ENCODE measurements at places on chromosomes 12 and 14.

- no peak for DNase-seq
These were observed 84.4 kb upstream of the NEDD1 start for GRCh38 chr12:96822641-96823040.

DNA sequence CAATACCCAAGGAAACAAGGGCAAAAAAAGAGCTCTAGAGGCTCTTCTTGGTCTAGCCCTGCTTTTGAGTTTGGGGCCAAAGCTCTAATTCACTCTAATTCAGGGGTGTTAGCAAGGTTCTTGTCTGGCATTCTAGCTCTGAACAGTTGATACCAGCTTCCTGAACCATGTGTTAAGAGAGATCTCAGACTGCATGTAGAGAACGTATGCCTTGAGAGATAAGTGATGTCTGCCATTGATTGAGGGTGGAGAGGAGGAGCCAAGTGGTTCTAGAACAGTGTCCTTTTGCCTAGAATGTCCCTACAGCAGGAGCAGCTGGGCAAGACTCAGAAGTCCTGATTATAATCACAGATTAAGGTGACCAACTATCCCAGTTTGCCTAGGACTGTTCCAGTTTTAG lies 18.2 kb upstream of the POC1B start:
- no peak for DNase-seq

DNA sequence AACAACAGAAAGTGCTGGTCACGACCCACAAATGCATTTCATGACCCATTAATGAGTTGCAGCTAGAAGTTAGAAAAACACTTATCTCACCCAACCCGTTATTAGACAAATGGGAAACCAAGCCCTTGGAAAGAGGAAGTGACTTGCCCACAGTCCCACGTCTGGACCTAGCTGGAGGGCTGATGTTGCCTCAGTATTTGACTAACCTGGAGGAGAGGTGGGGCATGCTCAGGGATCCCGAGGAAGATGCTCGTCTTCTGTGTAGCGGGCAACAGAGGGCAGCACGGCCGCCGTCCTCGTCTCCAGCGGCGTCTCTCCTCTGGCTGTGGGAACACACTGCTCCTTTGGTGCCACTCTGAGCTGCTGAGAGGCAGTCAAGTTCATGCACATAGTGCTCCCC lies 12.7 kb downstream of the CCND2 start:
- DNase-seq, result no peak

- no peak for DNase-seq
These were observed 19.5 kb upstream of the CRACR2A start for GRCh38 chr12:3772380-3772779.

DNA sequence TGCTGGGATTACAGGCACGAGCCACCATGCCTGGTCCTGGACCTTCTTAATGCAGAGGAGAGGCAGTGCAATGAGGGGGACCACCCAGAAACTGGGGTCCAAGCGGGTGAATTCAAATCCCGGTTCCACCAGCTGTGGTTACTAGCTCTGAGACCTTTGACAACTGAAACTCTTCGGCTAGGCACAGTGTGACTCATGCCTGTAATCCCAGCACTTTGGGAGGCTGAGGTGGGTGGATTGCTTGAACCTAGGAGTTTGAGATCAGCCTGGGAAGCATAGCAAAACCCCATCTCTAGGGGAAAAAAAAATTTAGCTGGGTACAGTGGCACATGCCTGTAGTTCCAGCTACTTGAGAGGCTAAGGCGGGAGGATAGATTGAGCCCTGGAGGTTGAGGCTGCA lies 5.0 kb upstream of the CD4 start:
- DNase-seq, result no peak

DNA sequence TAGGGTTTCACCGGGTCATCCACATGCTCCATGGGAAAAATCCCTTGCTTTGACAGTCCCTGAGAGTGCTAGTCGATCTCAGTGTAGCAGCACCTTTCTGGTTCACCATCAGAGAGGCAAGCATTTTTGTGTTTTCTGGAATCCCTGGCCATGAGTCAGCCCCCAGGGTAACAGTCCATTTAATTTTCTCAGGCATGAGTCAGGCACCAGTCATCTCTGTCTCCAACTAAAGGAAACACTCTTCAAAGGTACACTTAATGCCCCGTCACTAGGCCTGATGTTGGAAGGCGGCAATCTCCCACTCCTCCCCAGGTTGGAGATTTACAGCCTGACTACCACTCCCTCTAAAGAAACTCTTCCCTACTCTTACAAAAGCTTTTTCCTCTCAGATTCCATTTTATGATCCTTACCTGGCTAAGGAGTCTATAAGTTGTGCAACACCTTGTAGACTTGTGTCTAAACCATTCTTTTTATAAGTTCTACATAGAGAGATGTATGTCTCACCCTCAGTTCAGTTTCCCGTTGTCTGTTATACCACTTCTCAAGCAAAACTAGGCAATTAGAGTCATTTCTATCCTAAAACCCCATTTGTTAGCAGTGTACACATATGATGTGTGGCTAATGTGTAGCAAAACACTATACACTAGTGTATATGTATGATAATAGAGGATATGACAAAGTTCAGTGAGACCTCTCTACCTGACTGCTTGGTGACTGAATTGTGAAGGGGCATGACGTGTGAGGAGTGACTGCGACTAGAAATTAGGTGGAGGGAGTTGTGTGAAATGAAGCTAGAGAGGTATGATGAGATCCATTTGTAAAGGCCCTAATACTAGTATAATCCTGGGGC lies 24.6 kb downstream of the TMEM19 start:
- no peak for DNase-seq

DNA sequence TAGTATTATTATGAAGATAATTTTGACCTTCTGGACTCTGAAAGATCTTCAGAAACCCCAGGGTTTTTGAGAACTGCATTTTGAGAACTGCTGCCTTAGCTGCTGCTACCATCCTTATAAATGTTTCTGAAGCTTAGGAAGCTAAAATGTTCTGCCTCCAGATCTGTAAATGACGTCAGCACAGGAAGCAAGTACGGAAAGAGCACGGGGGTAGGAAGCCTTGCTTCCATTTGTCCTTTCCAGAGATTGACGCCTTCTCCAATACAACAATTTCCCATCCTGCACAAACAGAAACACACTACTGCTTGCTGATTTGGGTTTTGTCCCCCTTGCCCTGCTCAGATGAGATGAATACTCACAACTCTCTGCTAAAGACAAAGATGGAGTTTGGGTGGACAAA lies 17.9 kb downstream of the RAD52 start:
- DNase-seq, result no peak

- peak; percentile 48 for DNase-seq
These were observed 78.7 kb downstream of the LRRC74A start for GRCh38 chr14:76904740-76905569.

DNA sequence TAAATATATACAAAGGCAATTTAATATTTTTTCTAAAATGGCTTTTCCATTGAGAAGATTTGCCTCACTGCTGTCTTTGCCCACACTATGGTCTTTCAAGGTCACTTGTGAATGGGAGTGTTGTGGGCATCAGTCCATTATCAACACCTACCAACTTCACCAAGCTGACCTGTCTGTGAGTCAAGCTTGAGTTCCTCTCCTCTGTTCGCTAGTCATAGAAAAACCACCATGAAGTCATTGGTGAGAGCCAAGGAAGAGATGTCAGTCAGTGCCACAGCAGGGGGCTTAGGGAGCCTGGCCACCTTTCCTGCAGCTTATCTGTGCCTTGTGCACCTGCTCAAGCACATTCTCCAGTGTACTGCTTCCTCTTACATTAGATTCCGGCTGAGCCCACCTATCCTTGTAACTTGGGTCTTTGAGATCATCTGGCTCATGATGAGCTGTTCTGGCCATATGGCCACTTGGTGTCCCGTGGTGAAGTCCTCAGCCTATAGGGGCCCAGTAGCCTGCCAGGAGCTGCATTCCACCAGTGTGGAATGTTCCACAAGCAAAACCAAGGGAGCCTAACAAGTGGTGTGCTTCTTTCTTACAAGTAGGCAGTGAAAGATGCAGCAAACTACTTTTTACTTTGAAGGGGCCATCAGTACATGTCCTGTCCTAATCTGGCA lies 80.8 kb upstream of the C12orf71 start:
- DNase-seq, result no peak

DNA sequence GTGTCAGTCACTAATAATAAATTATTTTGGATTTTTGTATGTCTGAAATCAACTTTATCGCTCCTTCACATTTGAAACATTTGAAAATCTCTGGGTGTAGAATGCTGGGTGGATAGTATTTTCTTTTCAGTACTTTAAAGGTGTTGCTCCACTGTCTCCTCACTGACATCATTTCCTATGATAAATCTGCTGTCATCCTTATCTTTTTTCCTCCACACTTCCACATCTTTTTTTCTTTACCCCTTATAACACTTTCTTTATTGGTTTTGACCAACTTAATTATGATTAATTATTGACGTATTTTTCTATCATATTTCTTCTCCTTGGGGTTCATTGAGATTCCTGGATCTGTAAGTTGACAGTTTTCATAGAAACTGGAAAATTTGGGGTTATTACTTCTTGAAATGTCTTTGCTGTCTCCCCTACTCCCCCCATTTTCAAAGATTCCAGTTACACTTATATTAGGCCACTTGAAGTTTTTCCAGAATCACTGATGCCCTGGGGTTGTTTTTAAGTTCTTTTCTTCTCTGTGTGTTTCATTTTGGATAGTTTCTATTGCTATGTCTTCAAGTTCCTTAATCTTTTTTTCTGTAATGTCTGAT lies 177.5 kb upstream of the DIO3 start:
- DNase-seq, result no peak

- no peak for DNase-seq
These were observed 144.0 kb upstream of the FBXO33 start for GRCh38 chr14:39576258-39576657.

DNA sequence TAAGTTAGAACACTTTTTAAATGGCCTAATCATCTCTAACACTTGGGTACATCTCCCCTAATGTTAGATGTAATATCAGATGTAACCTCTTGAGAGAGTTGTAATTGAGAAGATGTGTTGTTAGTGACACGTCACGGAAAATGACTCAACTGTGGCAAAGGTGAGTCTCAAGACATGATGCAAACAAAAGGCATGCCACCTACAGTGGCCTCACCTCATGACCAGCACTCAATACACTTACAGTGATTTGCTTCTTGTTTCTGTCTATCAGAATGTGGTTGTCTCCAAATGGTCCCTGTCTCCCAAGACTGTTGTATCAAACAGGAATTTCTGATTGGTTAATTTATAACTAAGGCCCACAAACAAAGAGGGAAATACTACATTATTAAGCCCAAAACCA lies 91.2 kb downstream of the SLC25A21 start:
- DNase-seq, result no peak

- DNase-seq, result no peak
These were observed 22.0 kb downstream of the TSPAN8 start for GRCh38 chr12:71135812-71136176.

GRCh38 chr14:30420515-30420914 lies 138.4 kb upstream of the G2E3 start:
- DNase-seq, result no peak

- DNase-seq, result no peak
These were observed 7.9 kb downstream of the C1S start for GRCh38 chr12:7068240-7068993.

DNA sequence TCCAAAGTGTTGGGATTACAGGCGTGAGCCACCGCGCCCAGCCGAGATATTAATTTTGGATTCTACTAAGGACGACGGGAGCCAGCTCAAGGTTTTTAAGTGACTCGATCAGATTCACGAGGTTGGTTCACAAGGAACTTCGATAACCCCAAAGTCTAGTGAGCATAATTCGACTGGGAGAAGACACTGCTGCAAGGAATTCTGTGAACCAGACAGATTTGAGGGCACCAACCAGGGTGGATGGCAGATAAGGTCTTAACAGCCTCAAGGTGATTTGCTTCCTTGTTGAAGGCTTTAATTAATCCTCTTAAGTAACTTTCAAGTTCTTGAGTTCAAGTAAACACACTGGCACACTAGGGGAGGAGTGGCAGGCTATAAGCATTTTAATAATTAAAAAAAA lies 1.1 kb upstream of the KLHDC2 start:
- no peak for DNase-seq

GRCh38 chr12:105986779-105987684 lies 151.7 kb downstream of the NUAK1 start:
- no peak for DNase-seq

DNA sequence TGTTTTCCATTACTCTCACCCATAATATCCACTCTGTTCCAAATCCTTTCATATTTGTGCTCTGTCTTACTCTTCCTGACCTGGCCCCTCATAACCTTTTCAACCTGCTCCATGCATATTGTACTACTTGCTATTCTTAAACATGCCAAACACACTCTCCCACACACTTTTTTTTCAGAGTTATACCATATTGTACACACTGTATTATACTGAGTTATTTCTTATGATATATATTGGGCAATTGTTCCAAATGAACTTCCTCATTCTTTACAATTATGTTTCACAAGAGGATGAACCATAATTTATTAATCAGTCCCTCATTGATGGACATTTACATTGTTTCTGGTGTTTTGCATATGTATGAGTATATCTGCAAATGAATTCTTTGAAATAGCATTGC lies 18.5 kb downstream of the ATL1 start:
- no peak for DNase-seq

GRCh38 chr12:46230983-46231382 lies 37.9 kb downstream of the SLC38A1 start:
- DNase-seq, result no peak

- no peak for DNase-seq
These were observed 8.5 kb upstream of the COX6A1 start for GRCh38 chr12:120429368-120429767.

DNA sequence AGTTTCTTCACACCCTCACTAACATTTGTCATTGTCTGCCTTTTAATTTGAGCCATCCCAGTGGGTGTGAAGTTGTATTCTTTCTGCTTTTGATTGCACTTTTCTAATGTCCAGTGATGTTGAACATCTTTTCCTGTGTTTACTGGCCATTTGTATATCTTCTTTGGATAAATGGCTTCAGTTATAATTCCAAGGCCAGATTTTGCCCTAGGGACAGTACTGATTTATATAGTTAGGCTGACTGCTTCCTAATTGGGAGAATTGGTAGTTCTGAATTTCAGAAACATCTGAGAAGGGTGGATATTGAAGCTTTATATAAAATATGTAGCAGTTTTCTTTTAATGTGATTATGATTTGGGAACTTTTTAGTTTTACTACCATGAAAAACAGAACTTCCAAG lies 97.4 kb downstream of the BORCS5 start:
- DNase-seq, result no peak

DNA sequence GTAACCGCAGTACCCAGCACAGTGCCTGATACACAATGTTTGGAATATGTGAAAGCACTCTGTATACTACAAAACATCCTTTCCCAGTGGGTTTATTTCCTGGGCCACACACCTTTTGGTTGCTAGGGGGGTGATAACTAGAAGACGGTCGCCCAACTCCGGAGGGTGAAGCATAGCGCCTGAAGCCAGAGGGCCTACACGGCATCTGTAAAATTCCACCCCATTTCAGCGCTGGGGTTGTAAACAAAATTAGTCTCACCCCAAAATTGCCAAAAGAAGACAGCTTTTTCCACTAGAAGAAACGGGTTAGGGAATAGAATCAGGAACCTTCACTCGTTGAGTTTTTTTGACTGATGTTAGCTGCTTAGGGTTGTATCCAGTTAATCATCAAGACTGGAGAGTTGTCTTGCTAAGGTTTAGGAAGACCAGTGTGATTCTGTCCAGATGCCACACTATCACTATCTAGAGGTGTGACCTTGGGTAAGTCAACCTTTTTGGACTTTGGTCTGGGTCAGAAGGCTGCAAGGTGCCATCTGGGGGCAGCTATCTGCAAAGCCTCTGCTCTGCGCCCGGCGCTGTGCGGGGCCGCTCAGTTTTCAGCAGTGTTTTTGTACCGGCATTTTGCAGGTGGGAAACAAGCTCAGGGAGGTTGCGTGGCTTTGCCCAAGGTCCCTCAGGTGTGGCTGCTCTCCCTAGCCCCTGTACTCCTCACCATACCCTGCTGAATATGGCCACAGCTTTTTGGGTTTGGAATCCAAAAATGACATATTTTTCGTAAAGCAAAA lies 1.3 kb downstream of the ZNF839 start:
- no peak for DNase-seq

- DNase-seq, result no peak
These were observed 142.8 kb downstream of the LRFN5 start for GRCh38 chr14:41749429-41749828.
